ENCODE measurements at places on chromosomes 11 and 22.

GRCh38 chr22:45966895-45967365 is 10.0 kb downstream of the WNT7B start:
- DNase-seq = no peak

- peak; percentile 7 for DNase-seq
These were observed 1.1 kb downstream of the SEPTIN5 start for GRCh38 chr22:19715188-19715930.

DNA sequence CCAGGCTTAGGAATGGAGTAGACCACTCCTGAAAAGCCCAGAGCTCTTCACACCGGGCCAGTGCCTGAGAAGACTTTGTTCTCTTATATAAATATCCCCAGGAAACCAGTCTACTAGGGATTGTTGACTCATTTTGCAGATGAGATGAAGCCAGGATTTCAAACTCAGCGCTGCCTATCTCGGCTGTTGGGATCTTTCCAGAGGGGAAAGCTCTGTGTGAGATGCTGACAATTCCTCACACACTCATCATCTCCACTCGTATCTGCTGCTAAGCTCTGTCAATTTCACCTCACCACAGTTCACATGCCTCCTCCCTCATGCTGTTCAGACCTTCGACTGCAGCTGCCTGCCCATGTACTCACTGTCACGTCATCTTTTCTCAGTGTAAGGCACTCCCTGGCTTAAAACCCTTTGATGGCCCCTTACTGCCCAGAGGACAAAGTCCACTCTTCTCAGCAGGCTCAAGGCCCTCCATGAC is 12.5 kb downstream of the USH1C start:
- no peak for DNase-seq

DNA sequence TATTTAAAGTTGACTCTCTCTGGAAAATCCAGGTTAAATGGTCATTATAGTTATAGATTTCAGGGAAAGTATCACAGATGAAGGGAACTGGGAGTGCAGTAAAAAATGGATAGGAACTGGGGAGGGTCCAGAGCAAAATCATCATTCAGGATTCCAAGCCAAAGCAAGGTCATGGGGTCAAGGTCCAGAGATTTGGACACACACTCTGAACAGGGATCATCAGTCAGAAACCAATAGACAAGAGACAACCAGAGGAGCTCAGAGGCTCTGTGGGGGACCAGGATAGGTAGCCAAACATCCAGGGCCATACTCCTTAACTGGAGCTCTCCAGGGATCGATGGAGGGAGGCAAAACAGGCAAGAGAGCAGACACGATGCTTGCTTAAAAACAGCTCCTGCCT is 27.3 kb upstream of the PSMA1 start:
- DNase-seq = no peak

DNA sequence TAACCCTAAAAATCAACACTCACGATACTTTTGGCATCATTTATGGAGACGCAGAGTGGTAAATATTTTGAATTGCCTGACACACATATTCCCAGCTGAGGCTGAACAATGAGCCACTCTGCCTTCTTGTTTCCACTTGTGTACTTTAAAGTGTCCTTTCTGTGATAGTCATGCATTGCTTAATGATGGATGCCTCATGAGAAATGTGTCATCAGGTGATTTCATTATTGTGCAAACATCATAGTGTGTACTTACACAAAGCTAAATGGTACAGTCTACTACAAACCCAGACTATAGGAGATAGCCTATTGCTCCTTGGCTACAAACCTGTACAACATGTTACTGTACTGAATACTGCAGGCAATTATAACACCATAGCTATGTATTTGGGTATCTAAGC is 44.2 kb downstream of the MRE11 start:
- peak; percentile 100 for DNase-seq

DNA sequence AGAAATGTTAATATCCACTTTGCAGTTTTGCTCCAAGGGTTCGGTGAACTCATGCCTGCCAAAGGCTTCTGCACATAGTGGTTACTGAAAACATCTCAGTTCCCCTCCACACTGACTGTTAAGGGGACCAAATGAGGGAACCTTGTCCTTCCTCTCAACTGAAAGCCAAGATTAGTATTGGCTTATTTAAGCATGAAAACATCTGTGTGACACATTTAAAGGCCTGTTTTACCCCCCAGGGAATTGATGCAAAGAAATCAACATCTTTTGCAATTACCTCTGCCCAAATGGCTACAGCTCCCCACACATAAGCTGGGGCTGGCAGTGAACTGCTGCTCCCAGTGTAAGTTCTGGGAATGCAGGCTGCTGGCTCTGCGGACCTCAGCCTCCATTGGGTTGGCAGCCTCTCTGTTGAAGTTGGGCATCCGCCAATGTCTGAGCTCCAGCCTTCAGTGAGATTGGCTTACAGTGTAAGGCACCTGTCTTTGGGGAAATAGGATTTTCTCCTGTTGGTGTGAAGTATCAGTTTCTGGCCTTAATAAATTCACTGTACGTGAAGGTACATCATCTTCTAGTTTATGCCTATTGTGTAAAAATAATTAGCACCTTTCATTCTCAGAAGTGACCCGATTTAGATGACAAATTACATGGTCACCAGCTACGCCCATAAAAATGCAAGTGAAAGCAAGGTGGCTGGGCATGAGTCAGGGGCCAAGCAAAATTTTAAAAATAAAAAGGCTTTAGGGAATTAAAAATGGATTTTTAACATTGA is 213.4 kb upstream of the SYN3 start:
- DNase-seq = no peak

- no peak for DNase-seq
These were observed 2.2 kb upstream of the SCT start for GRCh38 chr11:629237-629583.

DNA sequence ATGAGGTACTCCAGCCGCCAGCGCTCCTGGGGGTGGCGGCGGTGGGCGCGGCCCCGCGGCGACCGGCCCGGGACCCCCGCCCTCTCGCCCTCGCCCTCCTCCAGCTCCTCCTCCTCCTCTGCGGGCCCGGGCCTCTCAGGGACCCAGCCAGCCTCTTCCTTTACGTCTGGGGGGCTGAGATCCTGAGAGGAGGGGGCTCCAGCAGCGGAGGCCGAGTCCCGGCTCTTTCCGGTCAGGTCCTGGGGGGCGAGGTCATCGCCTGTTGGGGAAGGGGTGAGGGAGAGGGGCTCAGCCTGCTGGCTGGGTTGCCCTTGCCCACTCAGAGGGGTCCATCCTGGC is 4.3 kb downstream of the ZFTA start:
- DNase-seq = no peak

- peak; percentile 83 for DNase-seq
These were observed 23.2 kb downstream of the NF2 start for GRCh38 chr22:29626497-29627195.

GRCh38 chr11:12981676-12982522 is 27.2 kb upstream of the RASSF10 start:
- DNase-seq = peak; percentile 37

DNA sequence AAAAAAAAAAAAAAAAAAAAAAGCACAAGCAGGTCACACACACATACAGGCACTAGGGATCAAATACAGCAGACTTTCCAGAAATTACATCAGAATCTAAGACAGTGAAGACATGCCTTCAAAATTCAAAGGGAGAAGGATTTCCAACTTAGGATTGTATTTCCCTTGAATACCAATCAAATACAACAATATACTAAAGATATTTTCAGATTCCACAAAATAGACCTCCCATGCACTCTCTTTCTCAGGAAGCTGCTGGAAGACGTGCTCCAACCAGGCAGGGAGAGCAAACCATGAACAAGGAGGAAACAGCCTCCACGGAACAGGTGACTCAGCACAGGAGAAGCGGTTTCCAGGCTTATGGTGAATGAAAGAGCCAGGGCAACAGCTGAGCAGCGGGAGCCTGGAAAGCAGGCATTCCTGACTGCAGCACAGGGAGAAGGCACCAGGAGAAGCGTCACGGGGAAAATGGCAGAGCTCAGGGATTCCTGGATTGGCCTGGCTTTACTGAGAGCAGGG is 32.0 kb downstream of the TMEM184B start:
- peak; percentile 88 for DNase-seq

- no peak for DNase-seq
These were observed 1.6 kb downstream of the ARAP1 start for GRCh38 chr11:72750556-72751115.

DNA sequence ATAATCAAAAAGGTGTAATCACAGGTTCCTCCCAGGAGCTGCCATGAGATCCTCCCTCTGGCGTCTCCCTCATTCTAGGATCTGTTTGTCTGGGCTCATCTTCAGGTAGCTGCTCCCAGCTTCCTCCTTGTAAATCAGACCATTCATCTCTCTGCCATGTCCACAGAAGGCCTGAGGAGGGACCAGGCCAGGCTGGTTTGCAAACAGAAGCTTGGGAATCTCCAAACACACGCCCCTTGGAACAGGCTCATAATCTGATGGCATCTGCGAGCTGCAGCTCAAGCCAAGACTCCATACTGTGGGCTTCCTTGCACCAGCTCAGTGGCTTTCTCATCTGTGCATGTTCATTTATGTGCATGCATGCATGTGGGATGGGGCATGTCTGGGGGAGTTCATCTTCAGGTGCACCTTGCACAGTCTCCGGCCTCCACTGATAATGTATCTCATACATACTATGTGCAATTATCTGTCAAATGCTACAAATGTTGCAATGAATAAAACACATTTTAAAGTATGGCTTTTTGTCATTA is 134.9 kb downstream of the NXPE2 start:
- DNase-seq = no peak

DNA sequence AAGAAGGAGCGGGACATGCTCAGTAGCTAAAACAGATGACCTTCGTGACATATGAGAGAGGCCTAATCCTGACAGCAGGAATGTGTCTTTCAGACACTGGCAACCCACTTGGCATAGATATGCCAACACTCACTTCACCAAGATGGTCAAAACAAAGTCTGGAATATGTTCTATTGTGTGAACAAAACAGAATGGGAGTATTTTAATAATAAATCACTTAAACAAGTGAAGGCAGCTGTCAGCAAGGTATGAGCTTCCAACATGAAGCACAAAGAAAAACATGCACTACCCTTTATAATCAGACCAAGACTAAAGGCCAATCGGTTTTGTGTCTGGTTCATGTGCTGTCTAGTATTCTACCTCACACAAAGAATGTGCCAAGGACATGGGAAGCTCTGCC is 23.1 kb downstream of the CCDC34 start:
- DNase-seq = no peak

DNA sequence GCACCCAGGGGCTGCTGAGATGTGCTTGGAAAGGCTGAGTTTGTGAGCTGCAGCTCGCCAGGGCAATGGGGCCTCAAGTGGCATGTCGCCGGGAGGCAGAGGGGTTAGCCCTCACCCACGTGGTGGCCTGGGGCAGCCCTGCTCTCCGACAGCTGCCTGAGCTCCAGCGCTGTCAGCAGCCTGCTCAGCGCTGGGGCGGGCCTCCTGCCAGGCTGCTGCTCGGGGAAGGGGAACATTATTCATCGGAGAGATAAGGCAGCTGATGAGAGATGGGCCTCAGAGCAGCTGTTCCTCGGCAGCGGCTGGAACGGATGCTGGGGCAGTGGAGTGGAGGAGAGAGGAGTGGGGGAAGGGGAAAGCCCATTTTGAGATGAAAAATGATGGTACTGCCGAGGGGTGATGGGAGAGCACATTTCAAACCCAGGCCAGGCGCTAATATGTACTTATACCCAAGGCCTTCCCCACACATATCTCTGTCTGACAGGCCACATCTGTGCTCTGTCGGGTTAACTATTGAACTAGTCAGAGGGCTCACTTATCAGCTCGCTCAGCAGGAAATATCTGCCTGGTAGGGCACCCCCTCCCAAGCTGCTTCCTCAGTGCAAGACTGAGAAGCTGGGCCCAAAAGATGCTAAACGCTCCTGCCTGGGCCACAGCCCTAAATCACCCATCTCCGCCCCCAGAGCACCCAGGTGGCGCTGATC is 79.5 kb downstream of the TIMP3 start:
- DNase-seq = peak; percentile 66

GRCh38 chr11:70026726-70027125 is 51.4 kb upstream of the ANO1 start:
- no peak for DNase-seq
